ENCODE measurements at places on chromosomes 5 and 9.
A peak's percentile ranks its signal among the peaks of the same experiment; 100 is the strongest.

- ATAC-seq = no peak
Measured at GRCh38 chr9:76607730-76608436, 148.9 kb downstream of the GCNT1 start.

- no peak for ATAC-seq
Measured at GRCh38 chr9:3509926-3510325, 15.9 kb downstream of the RFX3 start.

GRCh38 chr5:73694089-73694488, 68.1 kb downstream of the ARHGEF28 start:
- no peak for ATAC-seq

GRCh38 chr5:143402553-143403333, 743 bp downstream of the NR3C1 start:
- ATAC-seq = no peak

DNA sequence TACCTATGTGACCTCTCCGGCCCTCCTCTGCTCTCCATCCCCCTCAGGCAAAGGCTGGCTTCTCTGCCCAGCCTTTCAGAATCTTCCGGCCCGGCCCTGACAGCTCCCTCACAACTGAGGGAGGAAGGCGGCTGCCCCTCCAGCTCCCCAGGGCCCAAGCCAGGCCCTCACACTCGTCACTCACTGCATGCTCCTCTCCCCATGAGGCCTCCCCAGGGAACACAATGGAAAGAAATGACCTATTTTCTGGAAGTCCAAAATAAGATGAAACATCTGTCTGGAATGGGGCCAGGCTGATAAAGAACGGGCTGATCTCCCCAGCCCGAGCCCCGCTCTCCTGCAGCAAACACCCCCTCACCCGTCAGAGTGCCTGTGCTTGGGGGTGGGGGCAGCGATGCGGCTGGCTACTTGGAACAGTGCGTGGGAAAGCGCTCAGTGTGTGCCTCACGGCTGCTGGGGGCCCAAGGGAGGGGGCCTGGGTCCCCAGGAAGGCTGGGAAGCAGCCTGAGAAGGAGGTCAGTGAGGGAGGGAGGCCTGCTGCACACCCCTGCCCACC, 11.3 kb downstream of the PDGFRB start:
- ATAC-seq = peak; percentile 56

- no peak for ATAC-seq
Measured at GRCh38 chr5:167001246-167001645, 1290.2 kb upstream of the WWC1 start.

- ATAC-seq = no peak
Measured at GRCh38 chr9:130635721-130636647, 28.4 kb upstream of the PRDM12 start.

GRCh38 chr5:133992429-133993155, 12.2 kb downstream of the VDAC1 start:
- no peak for ATAC-seq

DNA sequence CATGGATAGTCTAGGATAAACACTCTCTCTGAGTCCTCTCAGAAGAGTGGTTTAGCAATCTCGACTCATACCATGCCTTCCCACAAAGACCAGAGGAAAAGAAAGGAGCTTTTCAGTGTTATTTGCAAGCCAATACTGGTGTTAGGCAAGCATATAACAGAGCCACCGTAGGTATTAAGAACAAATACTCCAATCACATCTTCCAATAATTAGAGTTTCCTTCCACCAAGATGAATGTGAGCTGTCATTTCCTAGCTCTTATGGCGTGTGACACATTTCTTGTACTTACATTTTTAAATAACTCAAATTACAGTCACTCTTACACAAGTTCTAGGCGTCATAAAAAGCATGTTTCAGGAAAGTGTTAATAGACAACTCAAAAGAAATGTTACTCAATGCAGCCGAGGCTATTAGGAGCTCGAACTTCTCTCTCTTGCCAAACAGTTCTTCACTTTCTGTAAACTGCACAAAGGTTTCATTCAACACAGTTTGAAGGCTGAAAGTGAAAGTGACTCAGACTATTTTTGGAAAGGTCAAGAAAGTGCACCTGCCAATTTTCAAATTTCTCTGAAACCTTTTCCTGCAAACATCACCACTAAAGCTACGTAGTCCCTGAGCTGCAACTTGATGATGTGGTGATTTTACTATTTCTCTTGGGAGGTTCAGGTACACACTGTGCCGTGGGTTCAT, 153.8 kb downstream of the AUH start:
- peak; percentile 50 for ATAC-seq

DNA sequence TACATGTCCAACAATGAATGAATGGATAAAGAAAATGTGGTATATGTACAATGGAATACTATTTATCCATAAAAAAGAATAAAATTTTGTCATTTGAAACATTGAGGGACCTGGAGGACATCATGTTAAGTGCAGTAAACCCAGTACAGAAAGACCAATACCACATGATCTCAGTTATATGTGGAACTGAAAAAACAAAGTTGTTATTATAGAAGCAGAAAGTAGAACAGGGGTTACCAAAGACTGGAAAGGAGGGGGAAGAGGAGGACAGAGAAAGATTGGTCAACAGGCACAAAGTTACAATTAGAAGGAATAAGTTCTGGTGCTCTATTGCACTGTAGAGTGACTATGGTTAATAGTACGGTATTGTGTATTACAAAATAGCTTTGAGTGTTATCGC, 233.8 kb downstream of the SEMA6A start:
- no peak for ATAC-seq

- no peak for ATAC-seq
Measured at GRCh38 chr5:178429491-178430185, 160.6 kb downstream of the COL23A1 start.
